ENCODE measurements at places on chromosomes 4 and X.

- DNase-seq, result peak; percentile 46
Measured at GRCh38 chr4:94852616-94853015, 94.9 kb downstream of the BMPR1B start.

- DNase-seq, result no peak
Measured at GRCh38 chr4:118226311-118227010, 126.3 kb downstream of the PRSS12 start.

DNA sequence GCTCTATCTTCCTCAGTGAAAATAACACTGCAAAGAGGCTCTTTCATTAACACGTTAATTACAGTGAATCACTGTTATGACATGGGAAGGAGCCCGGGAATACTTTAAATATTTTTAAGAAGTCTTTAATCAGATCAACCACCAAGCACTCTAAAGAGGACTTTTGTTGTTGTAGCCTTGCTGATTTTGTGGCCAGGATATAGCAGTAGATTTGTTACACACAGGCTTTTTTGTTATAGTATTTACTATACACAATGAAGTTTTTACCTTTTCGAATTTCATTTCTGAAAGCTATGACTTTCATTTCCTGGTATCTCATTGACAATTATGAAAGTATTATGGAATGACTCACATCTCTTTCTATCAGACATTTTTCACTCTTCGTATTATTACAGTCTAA, 20.3 kb downstream of the FGF13 start:
- no peak for DNase-seq

- peak; percentile 19 for DNase-seq
Measured at GRCh38 chr4:177380730-177381287, 61.4 kb downstream of the AGA start.

GRCh38 chr4:47010912-47011446, 17.6 kb upstream of the GABRA4 start:
- no peak for DNase-seq

DNA sequence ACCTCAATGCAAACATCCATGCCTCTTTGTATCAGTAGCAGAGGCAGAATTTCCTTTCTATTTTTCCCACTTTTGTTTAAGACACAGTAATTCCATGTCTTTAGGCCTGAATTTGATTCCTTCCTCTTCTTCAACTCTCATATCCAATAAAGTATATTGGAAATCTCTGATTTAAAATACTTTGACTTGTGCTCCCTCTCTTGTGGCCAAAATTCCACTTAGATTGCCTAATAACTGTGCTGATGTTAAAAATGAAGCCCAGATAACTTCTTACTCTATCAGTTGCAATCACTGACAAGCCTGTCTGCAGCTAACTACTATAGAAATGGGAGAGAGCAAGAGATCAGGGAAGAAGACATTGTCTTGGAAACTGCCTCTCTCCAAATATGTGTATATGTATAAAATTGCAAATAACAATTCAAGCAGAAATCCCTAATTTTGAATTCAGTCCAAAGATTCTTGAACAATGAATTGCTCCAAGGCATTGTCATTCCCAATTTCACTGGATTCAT, 163.5 kb upstream of the SPIN4 start:
- DNase-seq, result peak; percentile 18

DNA sequence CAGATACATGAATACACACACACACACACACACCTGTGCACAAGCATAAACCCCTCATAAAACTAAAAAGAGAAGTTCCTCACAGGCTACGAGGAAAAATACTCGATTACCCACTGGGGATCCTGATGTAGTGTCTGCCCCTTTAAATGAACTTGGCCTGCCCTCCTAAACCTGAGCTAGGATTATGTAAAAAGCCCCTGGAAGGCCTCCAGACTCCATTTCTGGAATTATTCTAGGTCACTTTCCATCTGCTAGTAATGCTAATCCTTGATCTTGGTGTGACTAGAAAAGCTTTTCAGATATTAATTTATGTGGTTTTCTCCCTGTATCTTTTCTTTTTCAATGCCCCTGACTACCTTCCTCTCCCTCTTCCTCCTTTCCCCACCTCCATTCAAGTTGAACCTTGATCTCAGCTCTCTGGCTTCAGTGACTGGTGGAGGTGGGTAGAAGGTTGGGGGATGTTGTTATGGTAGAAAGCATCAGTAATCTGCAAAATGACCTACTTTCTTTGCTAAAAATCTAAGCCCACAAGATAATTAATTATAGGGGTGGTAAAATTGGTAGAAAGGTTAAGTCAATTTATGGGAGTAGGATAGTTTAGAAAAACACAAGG, 25.5 kb upstream of the ZNF330 start:
- no peak for DNase-seq

- DNase-seq, result no peak
Measured at GRCh38 chr4:14043203-14043602, 415.7 kb upstream of the BOD1L1 start.

GRCh38 chr4:128793859-128794672, 15.4 kb upstream of the JADE1 start:
- peak; percentile 66 for DNase-seq

DNA sequence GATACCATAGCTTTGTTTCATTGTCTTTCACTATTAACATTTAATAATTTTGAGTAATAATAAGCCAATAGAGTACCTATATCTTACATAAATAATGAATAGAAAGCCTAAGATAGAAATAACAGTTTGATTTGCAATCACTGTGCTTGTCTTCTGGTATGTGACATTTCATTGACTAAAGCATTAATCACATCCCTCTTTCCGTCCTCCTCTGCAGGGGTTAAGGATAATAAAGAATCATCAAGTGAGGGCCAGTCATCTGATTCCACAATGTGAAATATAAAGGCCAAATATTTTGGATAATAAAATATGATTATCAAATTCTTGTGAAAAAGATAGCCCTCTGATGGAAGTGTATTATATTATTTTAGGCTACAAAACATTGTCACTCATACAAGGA, 2073.4 kb downstream of the ARAP2 start:
- peak; percentile 65 for DNase-seq

GRCh38 chr4:123589301-123589700, 192.7 kb downstream of the SPRY1 start:
- DNase-seq, result no peak

Data from fibroblast of skin of right biceps (primary cell).